Fibroblast of skin of right quadriceps (primary cell): ENCODE measurements at places on chromosomes 5 and 9.
A peak's percentile ranks its signal among the peaks of the same experiment; 100 is the strongest.

- DNase-seq: no peak
These were observed 429.9 kb downstream of the CAAP1 start for GRCh38 chr9:26462751-26463150.

DNA sequence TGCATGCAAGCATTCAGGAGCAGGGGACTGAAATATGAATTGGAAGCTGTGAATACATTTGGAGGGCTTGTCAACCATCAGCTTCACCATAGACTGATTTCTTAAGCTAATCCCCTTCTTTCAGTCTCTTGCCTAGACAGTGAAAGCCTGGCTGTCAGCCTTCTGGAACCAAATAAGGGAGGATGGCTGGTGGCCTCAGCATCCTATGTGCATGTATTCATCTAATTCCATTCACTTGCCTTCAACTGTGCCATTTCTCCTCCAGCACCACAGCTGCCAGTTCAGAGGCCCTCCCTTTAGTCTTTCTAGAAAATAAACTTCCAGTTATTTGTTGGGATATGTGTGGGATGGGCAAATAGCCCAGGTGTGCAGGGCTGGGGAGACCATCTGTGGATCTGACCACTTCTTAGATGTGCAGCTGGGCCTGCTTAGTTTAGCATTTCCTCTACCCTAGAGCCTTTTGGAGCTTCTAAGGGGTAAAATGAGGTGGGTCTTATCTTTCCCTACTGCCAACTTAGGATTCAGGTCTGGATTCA lies 62.1 kb downstream of the AOPEP start:
- no peak for DNase-seq

GRCh38 chr5:7036192-7036835 lies 323.1 kb downstream of the TENT4A start:
- no peak for DNase-seq

DNA sequence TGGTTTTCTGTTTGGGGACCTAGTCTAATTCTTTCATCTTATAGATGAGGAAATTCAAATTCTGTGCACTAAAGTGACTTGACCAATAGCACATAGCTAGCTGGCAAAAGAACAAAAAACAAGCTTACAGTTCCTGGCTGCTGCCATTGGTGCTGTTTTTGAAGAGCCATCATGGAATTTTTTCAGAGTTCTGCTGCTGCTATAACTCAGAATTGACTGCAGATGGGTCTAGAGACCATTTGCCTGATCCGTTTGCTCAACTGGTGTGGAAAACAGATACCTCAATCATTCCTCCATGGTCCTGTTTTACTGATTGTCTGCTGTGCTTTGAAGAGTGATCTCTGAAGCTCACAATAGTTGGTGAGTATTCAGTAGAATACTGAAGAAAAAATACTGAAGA lies 15.2 kb downstream of the FBXL7 start:
- peak; percentile 14 for DNase-seq

DNA sequence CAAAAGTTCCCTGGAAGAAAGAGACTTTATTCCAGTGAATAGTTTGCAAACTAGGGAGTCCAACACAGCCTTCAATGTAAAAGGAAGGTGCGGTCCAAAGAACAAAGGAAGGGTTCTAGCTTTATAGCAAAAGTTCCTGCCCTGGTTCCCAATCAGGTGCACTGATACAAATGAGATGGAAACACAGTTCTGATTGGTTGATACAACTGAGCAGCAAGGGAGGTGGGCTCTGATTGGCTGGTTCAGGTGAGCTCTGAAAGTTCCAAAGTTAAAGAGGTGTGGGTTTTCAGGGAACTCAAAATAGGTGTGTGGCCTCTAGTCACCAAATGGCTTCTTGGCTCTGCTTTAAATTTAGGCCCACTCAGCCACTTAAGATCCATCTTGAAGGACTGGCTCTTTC lies 43.1 kb downstream of the P4HA2 start:
- no peak for DNase-seq

GRCh38 chr9:13715430-13715829 lies 435.9 kb upstream of the MPDZ start:
- no peak for DNase-seq

- DNase-seq: no peak
These were observed 144.4 kb downstream of the GLIS3 start for GRCh38 chr9:4155221-4156026.

DNA sequence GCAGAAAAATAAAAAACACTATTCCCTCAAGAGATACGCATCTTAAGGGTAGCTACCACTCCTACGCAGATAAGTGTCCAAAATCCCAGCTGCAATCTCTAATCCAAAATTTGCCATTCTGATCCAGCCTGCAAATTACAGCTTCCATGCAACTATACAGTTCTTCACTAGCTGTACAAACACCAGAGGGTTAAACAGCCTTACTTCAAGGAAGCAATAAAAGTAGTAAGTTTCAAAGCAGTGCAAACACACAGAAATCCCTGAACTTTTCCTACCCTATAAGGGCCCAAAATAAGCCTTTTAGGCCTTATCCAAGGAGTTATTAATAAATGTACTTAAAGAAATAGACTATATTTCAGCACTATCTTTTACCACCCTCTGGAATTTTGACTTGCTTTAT lies 39.5 kb downstream of the PWWP2A start:
- no peak for DNase-seq

- DNase-seq: no peak
These were observed 39.7 kb upstream of the GABRP start for GRCh38 chr5:170743876-170744212.

DNA sequence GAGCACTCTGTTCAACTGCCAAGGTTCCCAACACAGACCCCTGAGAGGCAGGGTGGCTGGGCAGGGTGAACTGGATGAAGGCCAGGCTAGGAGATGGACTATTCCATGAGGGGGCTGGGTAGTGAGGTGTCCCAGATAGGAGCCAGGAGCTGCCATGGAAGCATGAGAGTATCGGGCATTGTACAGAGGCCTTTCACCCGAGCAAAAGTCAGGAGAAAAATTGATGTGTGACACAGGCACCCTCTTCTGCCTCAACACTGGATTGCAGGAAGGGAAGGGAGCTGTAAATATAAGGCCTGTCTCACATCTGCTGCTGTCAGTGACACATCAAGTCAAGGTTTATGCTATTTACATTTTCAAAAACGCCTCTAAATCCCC lies 74.6 kb downstream of the UBAP1 start:
- no peak for DNase-seq

- no peak for DNase-seq
These were observed 85.8 kb upstream of the S1PR3 start for GRCh38 chr9:88905506-88905905.

DNA sequence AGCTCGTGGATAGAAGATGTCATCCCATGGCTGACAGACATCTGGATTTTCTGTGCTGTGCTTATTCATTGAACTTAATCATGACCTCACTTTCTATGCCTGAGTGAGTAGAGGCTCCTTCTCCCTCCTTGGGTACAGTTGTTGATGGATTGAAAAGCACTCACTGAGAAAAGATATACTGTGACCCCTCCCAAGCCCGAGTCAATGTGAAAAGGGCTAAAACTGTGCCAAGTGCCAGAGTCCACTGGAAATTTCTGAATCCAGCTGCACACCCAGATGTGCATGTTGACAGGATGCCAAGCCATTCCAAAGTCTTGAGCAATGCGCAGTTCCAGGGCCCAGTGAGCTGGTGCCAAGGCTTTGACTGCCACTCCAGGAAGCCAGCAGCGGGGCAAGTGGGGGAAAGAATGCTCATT lies 473.0 kb downstream of the NTRK2 start:
- peak; percentile 1 for DNase-seq
